ENCODE measurements at places on chromosomes 13 and 19.

DNA sequence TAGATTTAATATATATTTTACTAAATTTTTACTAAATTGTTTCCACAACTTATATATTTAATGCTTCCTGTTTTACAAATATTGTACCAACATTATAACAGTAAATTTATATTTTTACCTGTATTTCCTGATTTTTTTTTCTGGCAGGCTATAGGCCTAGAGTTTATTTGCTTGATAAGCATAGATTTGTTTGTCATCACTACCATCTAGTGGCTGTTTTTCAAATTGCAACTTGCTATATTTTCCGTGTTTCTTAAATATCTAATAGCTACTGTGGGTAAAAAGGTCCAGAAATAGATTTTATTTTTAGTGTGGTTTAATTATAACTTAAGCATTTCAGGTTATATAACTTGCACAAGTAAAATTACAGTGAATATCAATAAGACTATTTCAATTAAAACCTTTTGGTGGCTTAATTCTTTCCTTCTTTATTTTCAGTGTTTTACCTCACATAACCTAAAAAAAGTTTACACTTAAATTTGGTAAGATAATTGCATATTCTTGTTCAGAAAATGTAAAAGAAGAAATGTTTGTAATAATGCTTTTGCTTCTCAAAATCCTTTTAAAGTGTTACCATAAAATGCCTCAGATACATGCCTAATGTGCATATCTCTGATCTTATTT, 60.6 kb downstream of the NDFIP2 start:
- DNase-seq: no peak

DNA sequence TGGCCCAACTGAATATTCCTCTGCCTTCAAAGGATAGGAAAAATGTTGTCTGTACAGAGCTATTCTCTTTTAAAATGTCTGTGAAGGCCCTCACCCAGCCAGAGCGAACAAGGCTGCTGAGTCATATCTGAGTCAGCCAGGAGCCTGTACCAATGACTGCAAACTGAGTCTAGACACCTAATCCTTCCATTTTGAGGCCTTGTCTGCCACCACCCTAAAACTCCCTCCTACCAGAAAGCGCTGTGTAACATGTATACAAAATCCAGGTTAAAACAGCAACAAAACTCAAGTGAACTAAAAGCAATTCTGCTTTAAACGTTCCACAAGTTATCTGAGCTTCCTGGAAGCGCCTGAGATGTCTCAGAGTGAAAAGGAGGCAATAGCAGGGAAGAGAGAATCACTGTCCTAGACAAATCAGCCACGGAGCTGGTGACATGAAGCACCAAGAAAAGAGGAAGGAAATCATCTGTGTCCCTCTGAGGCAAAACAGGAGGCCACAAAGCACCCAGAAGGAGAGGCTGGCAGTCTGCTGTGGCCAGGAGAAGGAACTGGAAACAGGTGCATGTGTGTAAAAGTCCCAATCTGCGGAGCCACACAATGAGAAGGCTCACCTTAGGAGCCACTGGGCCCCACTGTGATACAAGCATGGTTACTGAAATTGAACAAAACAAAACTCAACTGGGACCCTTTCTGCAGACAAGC, 10.2 kb downstream of the DHRS12 start:
- no peak for DNase-seq

DNA sequence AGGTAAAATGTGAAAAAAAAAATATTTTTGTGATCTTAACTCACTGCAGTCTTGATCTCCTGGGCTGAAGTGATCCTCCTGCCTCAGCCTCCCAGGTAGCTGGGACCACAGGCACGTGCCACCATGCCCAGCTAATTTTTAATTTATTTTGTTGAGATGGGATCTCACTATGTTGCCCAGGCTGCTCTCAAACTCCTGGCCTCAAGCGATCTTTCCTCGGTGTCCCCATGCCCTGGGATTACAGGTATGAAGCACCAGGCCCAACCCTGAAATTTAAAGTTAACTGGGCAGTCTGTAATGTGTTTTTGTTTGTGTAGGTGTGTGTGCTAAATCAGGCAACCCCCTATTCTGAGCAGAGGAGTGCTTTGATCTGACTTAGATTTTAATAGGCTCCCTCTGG, 3.4 kb upstream of the C5AR1 start:
- no peak for DNase-seq

DNA sequence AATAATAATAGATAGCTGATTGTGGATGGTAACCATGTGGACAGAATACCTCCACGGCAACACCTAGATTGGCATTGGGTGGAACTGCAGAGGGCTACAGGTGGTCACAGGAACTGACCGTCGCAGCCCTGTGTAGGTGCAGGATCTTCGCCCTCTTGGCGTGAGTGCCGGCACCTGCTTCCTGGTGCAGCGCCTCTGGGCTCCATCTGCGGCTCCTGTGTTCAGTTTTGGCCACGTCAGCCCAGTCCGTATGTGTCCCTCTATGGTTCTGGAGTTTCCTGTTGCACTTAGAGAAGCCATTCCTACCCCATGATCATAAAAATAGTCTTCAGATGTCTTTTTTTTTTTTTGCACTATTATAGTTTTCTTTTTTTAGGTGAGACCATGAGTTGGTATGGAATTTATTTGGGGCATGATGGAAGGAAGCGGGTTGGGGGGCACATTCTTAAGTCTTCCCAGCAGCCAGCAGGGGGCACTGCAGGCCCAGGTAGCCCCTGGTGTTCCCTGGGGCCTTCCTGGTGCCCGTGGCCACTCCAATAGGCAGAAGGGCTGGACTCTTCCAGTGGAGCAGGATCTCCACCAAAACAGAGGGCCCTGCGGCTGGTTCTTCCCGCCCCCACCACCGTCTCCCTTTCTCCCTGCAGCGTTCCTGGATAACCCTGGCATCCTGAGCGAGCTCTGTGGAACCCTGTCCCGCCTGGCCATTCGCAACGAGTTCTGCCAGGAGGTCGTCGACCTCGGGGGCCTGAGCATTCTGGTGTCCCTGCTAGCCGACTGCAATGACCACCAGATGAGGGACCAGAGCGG, 10.1 kb upstream of the SLC25A42 start:
- DNase-seq: no peak

DNA sequence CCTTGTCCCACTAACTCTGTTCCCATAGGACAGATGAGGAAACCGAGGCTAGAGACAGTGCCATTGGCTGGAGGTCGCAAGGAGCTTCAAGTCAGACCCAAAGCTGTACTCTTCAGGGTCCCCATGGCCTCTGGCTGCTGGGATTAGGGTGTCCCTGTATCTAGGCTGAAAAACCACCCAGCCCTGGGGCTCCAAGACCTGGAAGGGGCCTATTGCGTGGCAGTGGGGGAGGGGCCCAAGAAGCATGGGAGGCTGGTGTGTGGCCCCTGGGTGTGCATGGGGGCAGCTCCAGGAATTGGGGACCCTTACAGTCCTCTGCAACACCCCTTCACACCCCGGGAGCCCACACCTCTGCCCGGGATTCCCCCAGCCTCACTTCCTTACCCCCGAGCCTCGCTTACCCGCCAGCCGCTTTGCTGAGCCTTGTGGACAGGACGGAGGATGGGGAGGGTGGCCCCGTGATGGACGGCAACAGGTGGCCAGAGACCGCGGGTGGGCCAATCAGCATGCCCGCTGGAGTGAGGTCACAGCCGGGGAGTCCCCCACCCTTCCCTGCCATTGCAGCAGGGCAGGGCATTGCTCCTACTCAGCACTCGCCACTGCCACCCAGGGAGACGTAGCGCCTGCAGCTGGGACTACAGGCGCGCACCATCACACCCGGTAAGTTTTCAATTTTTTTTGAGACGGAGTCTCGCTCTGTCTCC, at the start of gene JSRP1:
Gene JSRP1, minus strand, starts transcription at position 436 of the 704 bp plus-strand sequence. CDS start 1,103 bp downstream, outside the sequence.
- DNase-seq: no peak

- no peak for DNase-seq
These were observed 32.8 kb upstream of the AKAP11 start for GRCh38 chr13:42239161-42239560.

DNA sequence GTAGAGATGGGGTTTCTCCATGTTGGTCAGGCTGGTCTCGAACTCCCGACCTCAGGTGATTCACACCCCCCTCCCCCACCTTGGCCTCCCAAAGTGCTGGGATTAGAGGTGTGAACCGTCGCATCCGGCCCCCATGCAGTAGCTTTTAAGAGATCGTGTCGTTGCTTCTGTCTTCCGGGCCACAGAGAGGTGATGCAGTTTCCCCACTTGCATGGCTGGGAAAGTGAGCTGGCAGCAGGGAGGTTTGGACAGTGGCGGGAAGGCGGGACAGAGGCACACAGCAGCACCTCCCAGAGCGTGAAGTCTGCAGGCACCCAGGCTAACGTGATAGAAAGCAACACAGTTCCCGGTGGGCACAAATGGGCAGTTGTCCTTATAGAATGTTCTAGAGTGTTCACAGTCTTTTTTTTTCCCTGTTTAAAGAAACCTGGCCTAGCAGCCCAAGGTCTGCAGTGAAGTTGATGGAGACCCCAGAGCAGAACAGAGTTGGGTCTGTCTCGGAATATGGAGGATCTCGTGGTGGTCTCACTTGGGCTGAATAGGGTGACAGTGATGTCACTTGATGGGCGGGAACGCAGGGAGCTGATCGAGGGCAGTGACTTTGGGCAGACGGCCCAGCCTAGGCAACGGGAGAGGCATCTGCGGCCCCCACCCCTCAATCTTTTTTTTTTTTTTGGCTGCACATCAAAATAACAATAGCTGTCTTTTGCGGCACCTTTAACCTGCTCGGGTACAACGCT, 4.9 kb downstream of the UHRF1 start:
- no peak for DNase-seq

GRCh38 chr13:23469951-23470421, 36.5 kb upstream of the SACS start:
- no peak for DNase-seq

GRCh38 chr19:7734220-7735203, 2.6 kb upstream of the CLEC4G start:
- DNase-seq: no peak

GRCh38 chr19:30916238-30916637, 433.0 kb downstream of the TSHZ3 start:
- peak; percentile 34 for DNase-seq

GRCh38 chr13:43786472-43786765, 353 bp downstream of the ENOX1 start:
- no peak for DNase-seq

- no peak for DNase-seq
These were observed 6.2 kb downstream of the ZNF253 start for GRCh38 chr19:19871932-19872331.

GRCh38 chr19:8046569-8047165, 5.9 kb upstream of the CCL25 start:
- no peak for DNase-seq

- DNase-seq: no peak
These were observed 2.6 kb upstream of the MEIS3 start for GRCh38 chr19:47421844-47422395.

DNA sequence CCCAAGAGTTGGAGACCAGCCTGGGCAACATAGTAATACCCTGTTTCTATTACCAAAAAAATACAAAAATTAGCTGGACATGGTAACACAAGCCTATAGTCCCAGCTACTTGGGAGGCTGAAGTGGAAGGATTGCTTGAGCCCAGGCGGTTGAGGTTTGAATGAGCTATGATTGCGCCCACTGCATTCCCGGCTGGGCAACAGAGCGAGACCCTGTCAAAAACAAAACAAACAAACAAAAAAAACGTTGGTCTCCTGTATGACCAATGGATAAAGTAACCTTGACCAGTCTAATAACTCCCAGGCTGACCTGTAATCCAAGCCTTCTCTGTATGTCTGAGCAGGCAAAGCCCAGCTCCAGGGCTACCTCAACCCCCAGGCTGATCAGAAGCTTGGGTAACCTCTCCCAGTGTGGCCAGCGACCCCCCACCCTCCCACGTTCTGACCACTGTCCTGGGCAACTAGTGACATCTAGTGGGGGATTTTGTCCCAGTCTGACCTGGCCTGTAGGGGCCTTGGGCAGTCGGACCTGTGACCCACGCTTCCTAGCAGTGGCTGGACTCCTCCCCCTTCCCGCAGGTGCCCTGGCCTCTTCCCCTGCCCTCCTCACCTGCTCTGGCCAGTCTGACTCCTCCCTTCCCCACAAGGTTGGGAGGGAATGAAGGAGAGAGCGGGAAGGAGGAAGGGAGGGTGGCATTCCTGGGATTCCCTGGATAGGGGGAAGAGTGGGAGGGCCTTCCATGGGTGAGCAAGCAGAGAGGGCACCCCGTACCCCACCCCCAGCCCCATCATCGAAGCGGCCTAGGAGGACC, 1.0 kb upstream of the BCAM start:
- DNase-seq: no peak

- DNase-seq: no peak
These were observed 16.9 kb downstream of the FAM187B start for GRCh38 chr19:35211545-35212230.

- no peak for DNase-seq
These were observed 113.2 kb downstream of the TM9SF2 start for GRCh38 chr13:99614465-99614885.

- DNase-seq: no peak
These were observed 2.2 kb downstream of the RPS15 start for GRCh38 chr19:1440418-1440801.

DNA sequence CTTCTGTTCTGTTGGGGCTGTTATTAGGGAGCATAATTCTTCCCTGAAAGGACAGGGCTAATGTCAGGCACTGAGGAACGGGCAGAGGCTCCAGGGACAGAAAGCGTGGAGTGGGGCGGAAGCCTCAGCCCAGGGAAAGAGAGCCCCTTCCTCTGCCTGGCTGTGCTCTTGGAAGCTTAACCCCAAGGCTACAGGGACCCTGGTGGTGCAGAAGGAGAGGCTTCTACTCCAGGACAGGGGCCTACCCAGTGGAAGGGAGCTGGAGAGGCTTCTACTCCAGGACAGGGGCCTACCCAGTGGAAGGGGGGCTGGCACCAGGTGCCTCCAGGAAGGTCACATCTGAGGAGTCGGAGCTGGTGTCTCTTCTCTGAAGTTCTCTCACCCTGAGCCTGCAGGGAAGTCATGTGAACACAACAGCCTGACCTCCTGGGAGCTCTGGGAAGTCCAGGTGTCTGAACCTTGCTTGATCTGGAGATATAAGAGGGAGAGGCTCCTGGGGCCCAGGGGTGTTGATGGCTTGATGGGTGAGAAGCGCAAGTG, 159.5 kb upstream of the SOX1 start:
- peak; percentile 71 for DNase-seq

DNA sequence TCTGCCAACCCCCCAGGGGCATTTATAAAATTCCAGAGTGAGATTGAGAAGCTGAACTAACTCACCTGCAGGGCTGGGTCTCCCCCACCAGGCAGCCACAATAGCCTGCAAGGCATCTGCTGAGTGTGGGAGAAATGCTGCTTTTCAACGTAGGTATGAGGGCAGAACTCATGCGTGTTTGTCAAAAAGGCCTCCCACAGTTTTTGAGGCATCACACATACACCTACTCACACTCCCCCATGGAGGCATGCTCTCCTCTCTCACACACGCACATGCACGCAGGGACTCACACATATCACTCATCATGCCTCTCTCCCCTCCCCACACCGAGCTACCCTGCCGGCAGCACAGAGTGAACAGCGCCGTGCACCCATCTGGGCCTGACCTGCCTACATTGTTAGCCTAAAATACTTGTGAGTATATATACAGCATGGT, 390.5 kb downstream of the FGF9 start:
- no peak for DNase-seq

- no peak for DNase-seq
These were observed 3.3 kb downstream of the CAPN12 start for GRCh38 chr19:38740932-38741331.

- DNase-seq: peak; percentile 95
These were observed 48.6 kb upstream of the WASF3 start for GRCh38 chr13:26508885-26509284.
